ENCODE measurements at places on chromosomes 2 and 18. TPM values are rescaled to one million over a fixed set of nuclear protein-coding genes. Genes with fewer than 3 reads are reported as not detected.

DNA sequence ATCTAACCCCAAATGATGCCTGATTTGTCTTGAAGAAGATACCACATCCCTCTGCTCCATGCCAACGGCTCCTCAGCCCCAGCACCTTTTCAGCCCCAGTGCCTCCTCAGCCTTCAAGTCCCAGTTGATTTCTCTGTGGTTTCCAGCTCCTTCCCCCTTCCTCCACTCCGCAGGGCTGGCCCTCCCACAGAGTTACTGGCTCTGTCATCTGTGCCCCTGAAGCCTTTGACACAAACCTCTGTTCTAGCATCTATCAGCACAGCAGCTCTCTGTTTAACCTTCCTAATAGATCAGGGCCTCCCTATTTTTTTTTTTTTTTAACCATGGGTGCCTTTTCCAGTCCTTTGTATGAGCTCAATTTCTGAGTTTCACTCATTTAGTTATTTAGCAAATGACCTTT lies 201.3 kb upstream of the CXCR4 start:
- H3K27ac ChIP-seq, result no peak overlapping the region
- no peak overlapping the region for H3K4me3 ChIP-seq
- no peaks in the 10 kb centered on the region for H3K36me3 ChIP-seq
- peaks cover 2% of the 10 kb centered on the region for H3K27me3 ChIP-seq

Gene REG3A
- not detected for total RNA-seq

DNA sequence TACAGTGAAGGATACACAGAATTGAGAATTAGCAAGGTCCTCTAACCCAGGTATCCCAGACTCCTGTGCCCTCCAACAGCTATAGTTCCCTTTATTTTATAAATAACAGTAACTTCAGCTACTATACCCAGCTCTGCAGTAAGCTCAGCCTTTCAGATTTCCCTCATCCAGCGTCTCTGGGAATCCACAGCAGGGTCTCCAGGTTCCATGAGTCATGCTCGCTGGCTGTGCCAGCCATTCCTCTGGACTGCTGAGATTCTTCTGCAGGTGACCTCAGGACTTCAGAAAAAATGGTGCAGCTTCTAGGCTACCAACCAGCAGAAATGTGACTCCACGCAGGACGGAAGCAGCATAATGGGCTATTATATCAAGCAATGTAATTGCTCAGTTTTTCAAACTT lies 419.3 kb downstream of the ZNF516 start:
- H3K4me3 ChIP-seq, result no peak overlapping the region
- peaks cover 2% of the 10 kb centered on the region for H3K27me3 ChIP-seq

DNA sequence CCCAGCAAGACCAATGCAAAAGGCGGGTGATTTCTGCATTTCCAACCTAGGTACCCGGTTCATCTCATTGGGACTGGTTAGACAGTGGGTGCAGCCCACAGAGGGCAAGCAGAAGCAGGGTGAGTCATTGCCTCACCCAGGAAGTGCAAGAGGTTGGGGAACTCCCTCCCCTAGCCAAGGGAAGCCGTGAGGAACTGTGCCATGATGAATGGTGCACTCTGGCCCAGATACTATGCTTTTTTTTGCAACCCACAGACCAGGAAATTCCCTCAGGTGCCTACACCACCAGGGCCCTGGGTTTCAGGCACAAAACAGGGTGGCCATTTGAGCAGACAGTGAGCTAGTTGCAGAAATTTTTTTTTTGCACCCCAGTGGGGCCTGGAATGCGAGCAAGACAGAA lies 662.6 kb upstream of the ACVR2A start:
- H3K27me3 ChIP-seq, result no peaks in the 10 kb centered on the region
- no peak overlapping the region for H3K4me3 ChIP-seq
- H3K4me1 ChIP-seq, result peaks cover 5% of the 10 kb centered on the region
- DNase-seq, result peak; percentile 39
- no peaks in the 10 kb centered on the region for H3K36me3 ChIP-seq

DNA sequence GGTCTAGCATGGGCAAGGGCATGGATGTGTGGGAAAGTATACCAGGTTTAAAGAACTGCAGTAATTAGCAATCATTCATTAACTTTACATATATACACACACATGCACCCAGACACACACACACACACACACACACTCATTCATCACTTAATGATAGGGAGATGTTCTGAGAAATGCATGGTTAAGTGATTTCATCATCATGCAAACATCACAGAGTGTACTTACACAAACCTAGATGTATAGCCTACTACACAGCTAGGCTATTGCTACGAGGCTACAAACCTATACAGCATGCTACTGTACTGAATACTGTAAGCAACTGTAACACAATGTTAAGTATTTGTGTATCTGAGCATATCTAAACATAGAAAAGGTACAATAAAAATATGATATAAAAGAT lies 83.6 kb downstream of the COLEC12 start:
- no peak for DNase-seq
- no peaks in the 10 kb centered on the region for H3K4me1 ChIP-seq
- H3K27me3 ChIP-seq, result peaks cover 7% of the 10 kb centered on the region
- no peaks in the 10 kb centered on the region for H3K36me3 ChIP-seq
- H3K27ac ChIP-seq, result no peak overlapping the region
- no peak overlapping the region for H3K4me3 ChIP-seq

Gene OTOS
- total RNA-seq, result not detected

DNA sequence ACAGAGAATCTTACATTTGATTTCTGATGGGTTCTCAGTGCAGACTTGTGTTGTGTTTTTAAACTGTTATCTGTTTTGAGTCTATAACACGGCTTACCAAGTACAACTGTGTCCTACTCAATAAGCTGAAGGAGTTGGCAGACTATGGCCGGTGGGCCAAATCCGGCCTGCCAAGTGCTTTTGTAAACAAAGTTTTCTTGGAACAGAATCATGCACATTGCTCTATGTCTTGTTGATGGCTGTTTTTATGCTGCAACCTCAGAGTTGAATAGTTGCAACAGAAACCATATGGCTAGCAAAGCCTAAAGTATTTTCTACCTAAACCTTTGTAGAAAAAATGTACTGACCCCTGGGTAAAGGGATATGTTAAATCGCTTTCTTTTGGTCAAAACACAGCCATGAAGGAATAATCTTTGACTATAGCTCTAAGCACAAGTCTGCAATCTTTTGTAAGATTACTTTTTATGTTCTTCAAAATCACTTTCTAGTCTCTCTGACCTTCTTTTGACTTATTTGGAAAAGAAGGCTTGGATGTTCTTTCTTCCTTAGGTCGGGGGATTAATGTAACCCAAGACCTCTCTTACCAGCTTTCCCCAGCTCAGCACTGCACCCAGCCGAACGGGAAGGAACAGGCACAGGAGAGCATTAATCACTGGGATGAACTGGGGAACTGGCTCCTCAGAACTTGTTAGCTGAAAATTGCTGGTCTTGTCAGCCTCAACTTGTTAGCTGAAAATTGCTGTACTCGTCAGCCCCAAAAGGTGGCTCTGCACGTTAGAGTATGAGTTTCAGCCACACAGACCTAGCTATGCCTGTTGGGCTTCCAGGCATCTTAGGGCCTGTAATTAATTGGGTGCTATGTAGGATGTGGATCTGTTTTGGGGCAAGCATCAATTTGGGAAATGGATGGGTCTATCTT lies 75.4 kb downstream of the CD8B2 start:
- no peak overlapping the region for H3K27ac ChIP-seq
- H3K4me3 ChIP-seq, result no peak overlapping the region
- H3K36me3 ChIP-seq, result no peaks in the 10 kb centered on the region

DNA sequence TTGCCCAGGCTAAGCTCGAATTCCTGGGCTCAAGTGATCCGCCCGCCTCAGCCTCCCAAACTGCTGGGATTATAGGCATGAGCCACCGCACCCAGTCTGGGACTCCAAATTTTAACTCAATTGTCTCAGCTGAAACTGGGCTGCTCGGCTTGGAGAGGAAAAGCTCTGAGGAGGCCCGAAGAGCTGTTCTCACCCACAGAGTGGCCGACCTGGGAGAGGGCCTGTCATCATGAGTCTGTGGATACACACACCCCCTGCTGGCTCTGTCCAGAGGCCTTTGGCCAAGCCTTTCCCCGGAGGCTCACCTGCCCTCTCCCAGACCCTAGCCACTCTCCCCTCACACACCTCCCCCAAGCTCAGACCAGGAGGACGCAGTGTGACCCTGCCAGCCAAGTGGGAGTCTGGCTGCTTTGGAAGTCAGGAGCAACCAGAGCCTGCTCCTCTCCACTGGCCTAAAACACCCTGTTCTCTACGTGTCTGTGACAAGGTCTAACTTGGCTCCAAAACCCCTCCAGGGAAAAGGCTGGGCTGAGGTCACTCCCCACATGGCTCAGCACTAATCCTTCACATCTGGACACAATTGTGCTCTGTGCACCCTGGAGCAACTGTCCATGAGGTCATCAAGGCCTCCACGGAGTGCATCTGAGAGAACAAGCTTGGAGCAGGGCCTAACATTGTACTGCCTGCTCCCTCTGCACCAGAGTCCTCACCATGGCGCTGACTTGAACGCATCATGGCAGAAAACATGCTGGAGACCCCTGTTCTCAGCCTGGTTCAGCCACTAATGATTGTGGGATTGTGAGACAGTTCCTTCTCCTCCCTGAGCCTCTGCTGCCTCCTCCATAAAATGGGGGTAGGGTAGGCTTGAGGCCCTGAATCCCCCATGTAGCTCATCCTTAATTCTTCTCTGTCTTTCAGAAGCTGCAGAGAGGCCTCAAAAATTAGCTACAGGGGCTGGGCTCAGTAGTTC lies 49.9 kb upstream of the RAB6C start:
- H3K27ac ChIP-seq, result no peak overlapping the region
- no peak for DNase-seq
- no peaks in the 10 kb centered on the region for H3K36me3 ChIP-seq
- no peaks in the 10 kb centered on the region for H3K4me1 ChIP-seq
- peaks cover 24% of the 10 kb centered on the region for H3K27me3 ChIP-seq

Gene ADAM23
- total RNA-seq, result 0.07 TPM

DNA sequence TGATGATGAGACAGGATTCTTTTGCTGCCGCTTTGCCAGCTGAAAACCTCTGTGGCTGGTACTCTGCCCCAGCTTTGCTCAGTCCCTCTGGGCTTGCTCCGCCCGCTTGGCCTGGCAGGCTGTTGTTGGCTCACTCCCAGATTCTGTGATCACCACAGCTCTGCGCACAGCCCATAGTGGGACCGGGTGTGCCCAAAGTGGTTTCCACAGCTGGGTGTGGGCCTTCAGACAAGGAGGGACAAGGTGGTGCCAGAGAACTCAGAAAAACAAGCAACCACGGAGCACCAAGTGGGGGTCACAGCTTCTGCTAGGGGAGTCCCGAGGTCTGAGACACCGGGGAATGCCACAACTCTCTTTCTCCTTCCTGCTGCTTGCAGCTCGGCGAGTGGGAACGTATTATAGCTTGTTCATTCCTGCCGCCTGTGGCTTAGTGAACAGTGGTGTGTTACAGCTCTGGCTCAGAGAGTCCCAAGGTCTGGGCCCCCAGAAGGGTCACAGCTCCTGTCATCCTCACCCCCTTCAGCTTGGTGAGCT lies 9.2 kb upstream of the KYNU start:
- no peaks in the 10 kb centered on the region for H3K4me1 ChIP-seq
- no peaks in the 10 kb centered on the region for H3K27me3 ChIP-seq
- H3K27ac ChIP-seq, result no peak overlapping the region
- no peak for DNase-seq

Gene CYS1
- 0.11 TPM for total RNA-seq

Gene NT5C1B
- total RNA-seq, result not detected

DNA sequence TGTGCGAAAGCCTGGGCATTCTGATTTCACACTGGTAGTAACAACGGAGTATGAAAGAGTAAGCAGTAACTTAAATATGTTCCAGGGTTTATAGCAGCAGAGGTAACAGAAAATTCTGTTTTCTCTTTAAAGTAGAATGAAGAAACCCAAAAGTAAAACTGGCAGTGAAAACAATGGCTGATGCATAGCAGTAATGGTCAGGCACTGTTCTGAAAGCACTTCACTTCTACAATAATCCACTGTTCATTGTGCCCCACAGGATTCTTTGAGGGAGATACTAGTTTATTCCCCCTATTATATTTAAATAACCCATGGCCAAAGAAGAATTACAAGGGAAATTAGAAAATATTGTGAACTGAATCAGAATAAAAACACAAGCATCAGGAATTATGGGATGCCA lies 9.3 kb upstream of the DNAJC10 start:
- H3K27ac ChIP-seq, result no peak overlapping the region
- DNase-seq, result no peak
- no peaks in the 10 kb centered on the region for H3K36me3 ChIP-seq
- no peak overlapping the region for H3K4me3 ChIP-seq
